AML-193 (cell line): ENCODE measurements at places on chromosomes 7 and 10.
A peak's percentile ranks its signal among the peaks of the same experiment; 100 is the strongest.

- DNase-seq, result peak; percentile 6
Observed at GRCh38 chr10:71795248-71795647, 21.9 kb upstream of the VSIR start.

GRCh38 chr10:86177537-86178155 lies 188.9 kb downstream of the GRID1 start:
- DNase-seq, result no peak

- no peak for DNase-seq
Observed at GRCh38 chr7:116691664-116692063, 19.7 kb downstream of the MET start.

DNA sequence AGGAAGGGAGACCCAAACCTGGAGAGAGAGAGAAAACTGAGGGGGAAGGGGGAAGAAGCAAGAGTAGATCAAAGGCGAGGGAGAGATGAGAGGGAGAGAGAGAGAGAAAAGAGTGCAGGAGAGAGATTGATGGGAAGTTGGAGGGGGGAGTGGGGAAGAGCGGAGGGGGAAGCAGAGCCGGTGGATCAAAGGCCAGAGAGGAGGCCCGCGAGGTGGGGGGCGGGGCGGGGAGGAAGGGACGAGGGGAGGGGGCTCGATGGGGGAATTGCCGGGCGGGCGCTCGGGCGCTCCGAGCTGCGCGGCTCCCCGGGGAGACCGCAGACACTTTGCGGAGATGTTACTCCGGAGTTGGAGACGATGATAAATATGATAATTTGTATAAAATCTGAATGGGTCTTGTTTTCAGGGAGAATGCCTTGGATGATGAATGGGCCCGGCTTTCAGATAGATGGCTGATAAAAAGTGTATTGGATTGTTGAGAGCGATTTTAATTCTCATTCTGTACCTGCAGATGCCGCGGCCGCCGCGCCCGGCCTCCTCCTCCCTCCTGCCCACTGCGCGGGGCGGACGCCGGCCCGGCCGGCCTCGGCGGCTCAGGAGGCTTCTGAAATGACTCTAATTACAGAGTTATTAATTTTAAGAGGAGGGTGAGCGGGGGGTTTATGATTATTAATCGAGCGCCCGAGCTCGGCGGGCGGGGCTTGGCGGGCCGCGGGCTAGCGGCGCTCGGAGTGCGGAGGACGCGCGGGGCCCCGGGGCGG lies 21.4 kb upstream of the PAX2 start:
- no peak for DNase-seq

GRCh38 chr10:133272301-133272963 lies 4.2 kb downstream of the ADAM8 start:
- no peak for DNase-seq

DNA sequence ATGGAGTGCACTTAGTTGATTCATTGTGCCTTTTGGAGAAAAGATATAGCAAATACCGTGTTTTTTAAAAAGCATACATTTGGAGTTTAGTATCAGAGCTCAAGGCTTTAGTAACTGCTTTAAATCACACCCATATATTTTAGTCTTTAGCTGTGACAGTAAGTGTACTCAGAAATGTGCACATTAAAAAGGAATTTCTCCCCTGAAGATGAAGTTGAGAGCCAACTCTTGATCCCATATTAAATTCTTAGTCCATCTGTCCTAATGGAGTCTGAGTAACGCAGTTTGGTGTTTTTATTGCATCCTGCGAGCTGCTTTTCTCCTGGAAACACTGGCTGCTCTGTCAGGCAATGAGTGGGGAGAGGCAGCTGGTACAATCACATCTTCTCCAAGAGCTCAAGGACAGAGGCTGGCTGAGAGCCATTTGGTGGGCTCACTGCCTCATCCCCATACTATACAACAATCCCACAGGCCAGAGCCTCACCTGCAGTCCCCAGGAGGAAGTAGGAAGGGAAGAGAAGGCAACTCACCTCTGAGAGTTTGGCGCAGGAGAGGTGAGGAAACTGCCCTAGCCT lies 473.6 kb upstream of the C7orf33 start:
- DNase-seq, result no peak

DNA sequence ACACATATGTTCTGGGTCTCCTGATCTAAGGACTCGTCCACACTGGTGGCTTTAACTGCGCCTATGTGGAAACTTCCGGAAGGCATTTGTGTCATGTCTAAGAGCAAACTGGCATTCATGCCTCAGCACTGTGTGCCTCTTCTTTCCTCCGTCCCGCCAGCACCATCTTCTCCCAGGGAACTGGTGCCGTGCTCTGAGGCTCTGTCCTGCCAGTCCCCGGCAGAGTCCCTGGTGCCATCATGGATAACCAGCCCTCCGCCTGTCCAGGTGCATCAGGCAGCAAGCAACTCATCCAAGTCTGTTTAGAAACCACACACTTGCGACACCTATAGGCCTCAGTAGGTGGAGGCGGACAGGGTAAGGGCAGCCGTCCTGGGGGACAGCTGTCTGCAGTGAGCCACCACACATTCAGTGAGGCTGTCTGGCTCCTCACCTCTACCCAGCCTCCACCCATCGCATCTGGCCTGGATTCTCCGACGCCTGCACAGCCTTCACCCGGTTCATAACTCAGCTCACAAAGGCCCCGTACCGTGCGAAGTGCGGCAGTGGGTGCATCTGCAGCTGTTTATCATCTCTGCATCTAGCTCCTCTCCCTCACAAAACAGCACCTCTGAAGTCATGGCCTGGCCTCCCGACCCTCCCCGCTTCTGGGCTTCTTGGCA lies 162.7 kb downstream of the DIP2C start:
- no peak for DNase-seq

- peak; percentile 1 for DNase-seq
Observed at GRCh38 chr7:101538596-101539459, 90.3 kb downstream of the MYL10 start.

GRCh38 chr7:1168422-1168821 lies 8.4 kb upstream of the ZFAND2A start:
- no peak for DNase-seq

DNA sequence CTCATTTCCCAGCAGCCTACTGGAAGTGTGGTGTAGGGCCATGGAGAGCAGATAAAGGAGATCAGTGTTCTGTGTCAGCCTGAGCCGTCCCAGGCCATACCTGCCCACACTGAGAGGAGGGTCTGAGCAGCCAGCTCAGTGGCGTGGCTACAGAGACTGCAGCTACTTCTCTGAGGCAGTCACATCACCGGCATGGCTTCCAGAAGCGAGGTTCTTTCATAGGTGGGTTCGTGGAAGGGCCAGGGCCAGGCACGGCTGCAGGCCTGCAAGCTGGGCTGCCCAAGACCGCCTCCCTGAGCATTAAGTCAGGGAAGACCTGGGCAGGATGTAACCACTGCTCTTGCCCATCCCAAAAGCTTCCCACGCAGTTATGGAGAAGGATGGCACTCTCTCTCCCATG lies 34.9 kb downstream of the LDB3 start:
- DNase-seq, result no peak

GRCh38 chr10:110354322-110354766 lies 49.6 kb upstream of the SMNDC1 start:
- DNase-seq, result peak; percentile 60

DNA sequence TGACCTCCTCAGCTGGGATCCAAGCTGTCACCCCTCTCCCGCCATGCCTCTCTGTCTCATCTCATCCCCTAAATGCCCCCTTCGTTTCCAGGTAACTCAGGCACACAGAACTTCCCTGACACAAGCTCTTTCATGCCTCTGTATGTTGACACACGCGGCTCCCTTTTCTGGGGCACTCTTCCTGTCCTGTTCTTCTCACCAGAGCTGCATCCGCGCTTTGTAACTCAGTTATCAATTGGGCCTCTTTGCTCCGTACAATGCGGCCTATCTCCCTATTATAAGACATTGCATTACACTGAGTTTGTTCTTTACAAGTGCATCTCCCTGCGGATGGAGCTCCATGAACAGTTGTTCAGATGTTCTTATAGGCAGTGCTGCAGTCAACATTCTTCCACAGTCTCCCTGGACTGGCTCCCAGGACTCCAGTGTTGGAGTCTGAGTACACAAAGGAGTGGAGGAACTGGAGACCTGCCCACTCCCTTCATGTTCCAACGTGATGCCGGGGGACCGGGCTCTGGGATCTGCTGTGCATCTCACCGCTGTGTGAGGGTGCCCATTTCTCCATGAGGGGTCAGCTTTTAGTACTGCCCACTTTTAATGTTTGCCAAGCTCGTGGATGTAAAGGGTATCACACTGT lies 56.9 kb upstream of the TNS3 start:
- DNase-seq, result no peak

DNA sequence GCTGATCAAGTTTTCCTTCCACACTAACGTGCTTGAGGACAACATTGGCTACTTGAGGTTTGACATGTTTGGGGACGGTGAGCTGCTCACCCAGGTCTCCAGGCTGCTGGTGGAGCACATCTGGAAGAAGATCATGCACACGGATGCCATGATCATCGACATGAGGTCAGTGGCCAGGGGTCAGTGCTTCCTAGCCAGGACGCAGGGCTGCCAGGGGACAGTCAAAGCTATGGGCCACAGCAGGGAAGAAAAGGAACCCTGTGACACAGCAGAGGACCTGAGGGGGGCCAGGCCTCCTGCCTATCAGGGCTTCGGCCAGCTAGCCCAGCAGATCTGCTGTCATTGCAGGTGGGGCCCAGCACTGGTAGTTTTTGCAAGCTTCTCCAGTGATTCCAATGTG lies 5.2 kb downstream of the RBP3 start:
- no peak for DNase-seq

- DNase-seq, result peak; percentile 69
Observed at GRCh38 chr7:143416565-143417149, 8.0 kb upstream of the EPHA1 start.

- DNase-seq, result no peak
Observed at GRCh38 chr10:14534152-14534551, 203.4 kb upstream of the FRMD4A start.

GRCh38 chr7:84677117-84677732 lies 482.6 kb upstream of the SEMA3A start:
- no peak for DNase-seq

- no peak for DNase-seq
Observed at GRCh38 chr10:95758351-95759025, 2.5 kb downstream of the ENTPD1 start.

GRCh38 chr10:116126954-116127695 lies 145.9 kb downstream of the GFRA1 start:
- no peak for DNase-seq

DNA sequence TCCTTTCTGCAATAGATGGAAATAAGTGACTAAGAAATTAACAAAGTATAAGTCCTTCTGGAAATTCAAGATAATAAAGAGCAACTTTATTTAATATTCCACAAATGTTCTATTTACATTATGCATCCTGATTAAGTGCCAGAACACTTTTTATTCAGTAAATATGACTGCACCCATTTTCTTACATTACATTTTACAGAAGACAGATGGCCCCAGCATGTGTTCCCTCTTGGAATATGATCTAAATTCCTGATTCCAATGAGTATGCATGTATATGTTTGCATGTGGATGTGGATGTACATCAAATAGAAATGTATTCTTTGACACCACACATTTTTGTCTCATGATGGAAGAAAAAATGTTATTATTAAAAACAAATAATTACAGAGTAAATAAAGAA lies 628.7 kb upstream of the SEMA3D start:
- no peak for DNase-seq

GRCh38 chr7:23100697-23101096 lies 4.9 kb upstream of the KLHL7 start:
- DNase-seq, result no peak

DNA sequence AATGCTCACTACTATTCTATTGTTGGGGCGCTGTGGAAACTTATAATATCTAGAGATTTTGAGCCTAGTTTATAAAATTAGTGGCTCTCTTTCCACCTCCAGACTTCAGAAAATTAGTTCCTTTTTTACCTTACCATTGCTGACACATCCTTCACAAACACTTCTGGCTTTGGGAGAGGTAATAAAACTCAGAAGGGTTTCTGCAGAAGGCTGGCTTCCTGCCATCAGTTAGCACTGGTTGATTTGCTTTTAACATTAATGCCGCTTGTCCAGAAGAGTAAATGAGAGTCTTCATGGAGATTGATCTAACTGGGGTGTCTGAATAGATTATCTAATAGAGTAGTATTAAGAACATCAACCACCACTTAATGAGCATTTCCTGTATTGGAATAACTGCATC lies 20.3 kb downstream of the ACSM6 start:
- DNase-seq, result no peak

GRCh38 chr10:86659161-86659691 lies 4.9 kb downstream of the OPN4 start:
- DNase-seq, result no peak

- peak; percentile 37 for DNase-seq
Observed at GRCh38 chr7:2523461-2523936, 3.9 kb downstream of the LFNG start.

- DNase-seq, result no peak
Observed at GRCh38 chr10:106707657-106708056, 456.8 kb downstream of the SORCS1 start.
